Esophagus muscularis mucosa (tissue), 4 donors: ENCODE measurements at places on chromosomes 13 and 19. TPM values are rescaled to one million over a fixed set of nuclear protein-coding genes. Genes with fewer than 3 reads are reported as not detected.

GRCh38 chr13:21218351-21219035, 42.0 kb downstream of the MRPL57 start:
- DNase-seq: peak; percentile 57

DNA sequence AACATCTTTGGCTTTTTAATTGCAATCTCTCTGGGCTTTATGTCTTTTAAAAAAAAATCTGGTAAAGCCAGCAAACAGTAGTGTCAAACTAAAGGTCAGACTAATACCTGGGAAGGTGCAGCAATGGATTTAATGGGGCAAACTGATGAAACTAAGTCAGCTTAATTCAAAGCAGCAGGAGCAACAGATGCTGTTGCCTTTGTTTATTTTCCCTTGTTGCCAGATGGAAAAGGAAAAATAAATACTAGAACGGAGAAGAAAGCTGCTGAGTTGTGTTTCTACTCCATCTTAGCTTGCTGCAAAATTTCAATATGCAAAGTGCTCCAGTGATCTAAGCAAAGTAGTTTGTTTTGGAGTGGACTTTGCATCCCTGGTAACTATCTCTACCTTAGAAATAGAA, 1097.8 kb downstream of the PCDH17 start:
- no peak for DNase-seq

- DNase-seq: no peak
Observed at GRCh38 chr13:51325837-51326236, 13.7 kb upstream of the SERPINE3 start.

DNA sequence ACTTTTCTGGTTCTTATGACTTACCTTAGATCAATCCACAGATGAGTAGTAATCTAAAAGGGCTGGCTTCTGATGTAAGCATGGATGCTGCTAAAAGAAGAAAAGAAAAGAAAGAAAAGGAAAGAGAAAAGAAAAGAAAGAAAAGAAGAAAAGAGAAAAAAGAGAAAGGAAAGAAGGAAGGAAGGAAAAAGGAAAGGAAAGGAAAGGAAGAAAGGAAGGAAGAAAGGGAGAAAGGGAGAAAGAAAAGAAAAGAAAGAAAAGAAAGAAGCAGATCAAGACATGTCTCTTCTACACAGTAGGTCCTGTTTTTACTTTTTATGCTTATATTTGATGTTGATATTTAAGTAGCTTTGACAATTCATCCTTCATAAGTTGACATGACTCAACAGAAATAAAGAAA, 421.3 kb downstream of the DIAPH3 start:
- DNase-seq: no peak

DNA sequence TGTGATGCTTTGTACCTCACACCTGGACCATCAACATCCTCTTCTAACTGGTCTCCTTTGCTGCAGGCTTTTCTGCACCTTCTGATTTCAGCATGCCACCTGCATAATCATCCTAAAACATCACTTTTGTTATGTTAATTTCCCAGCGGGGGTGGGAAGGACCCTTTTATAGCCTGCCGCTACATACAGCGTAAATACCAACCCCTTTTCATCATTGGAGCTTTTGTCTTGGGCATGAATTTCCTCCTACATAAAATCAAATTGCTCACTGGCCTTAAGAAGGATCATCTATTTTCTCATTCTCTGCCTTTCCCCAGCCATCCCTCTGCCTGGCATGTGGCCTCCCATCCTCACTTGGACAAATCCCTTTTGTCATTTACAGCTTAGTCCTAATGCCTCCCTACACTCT, 124.7 kb downstream of the RBM26 start:
- DNase-seq: no peak

DNA sequence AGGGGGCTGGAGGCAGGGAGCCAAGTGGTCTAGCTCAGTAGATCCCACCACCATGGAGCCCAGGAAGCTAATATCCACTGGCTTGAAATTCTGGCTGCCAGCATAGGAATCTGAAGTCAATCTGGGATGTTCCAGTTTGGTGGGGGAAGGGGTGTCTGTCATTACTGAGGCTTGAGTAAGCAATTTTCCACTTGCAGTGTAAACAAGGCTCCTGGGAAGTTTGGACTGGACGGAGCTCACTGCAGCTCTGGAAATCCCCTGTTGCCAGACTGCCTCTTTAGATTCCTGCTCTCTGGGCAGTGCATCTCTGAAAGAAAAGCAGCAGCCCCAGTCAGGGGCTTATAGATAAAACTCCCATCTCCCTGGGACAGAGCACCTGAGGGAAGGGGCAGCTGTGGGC, 349.2 kb upstream of the KLHL1 start:
- no peak for DNase-seq

DNA sequence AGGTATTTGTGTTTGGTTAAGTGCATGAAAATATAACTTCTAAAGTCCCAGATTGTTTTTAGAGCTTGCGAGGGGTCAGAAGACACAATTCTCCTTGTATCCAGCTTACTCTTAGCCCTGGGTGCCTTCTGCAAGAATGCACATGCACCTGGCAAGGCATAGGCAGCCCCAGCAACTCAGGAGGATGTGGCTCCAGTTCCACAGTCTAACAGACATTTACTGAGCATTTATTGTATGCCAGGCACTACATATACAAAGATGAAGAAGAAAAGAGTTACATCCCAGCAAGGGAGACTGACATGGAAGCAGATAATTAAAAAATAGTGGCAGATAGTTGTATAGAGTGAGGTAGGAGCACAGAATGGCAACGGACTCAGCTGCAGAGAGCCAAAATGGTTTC, 101.1 kb upstream of the FRY start:
- no peak for DNase-seq

- no peak for DNase-seq
Observed at GRCh38 chr13:54513254-54513653, 1484.6 kb downstream of the OLFM4 start.

DNA sequence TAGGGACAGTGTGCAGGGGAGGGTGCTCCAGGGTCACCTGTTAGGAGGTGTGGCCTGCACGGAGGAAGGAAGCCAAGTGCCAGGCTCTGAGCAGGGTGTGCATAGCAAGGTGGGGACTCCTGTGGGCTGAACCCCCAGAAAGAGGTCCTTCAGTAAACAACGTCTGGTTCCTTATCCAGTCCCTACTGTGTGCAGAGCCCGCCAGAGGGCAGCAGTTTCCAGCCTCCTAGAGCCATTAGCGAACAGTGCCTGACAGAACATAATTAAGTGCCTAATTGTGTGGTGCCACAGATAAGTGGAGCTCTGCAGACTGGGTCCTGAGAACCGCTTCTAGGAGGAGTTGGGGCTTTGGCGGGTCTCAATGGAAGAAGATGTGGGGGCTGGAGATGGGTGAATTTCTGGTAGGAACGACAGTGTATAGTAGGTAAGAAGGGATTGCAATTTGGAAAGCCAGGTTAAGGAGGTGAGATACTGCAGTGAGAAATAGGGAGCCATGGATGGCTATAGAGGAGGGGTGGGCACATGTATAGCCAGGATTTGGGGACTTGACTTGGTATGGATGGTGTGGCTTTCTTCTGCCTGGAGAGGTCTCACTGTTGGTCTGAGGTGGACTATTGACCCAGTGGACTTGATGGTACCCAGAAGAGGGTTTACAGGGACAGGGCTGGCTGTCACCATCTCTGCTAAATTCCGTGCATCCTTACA, 323.1 kb downstream of the ZNF536 start:
- no peak for DNase-seq

DNA sequence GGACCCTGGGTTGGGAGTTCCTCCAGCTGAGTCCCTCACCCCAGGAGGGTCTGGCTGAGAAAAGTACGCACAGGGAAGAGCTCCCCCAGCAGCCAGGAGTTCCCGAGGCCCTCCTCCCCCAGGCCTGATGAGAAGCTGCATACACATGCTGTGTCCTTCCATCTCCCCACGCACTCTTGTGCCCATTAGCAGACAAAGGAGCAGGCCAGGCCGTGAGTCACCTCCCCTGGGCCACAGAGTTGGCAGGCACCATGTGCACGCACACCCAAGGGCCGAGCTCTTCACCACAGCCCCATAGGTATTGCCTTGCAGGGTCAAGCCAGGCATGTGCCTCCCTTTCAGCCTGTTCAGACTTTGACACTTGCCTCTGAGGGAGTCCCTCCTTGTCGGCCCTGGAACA, 17.5 kb downstream of the MAU2 start:
- no peak for DNase-seq

GRCh38 chr13:80082396-80083080, 258.4 kb downstream of the SPRY2 start:
- no peak for DNase-seq

DNA sequence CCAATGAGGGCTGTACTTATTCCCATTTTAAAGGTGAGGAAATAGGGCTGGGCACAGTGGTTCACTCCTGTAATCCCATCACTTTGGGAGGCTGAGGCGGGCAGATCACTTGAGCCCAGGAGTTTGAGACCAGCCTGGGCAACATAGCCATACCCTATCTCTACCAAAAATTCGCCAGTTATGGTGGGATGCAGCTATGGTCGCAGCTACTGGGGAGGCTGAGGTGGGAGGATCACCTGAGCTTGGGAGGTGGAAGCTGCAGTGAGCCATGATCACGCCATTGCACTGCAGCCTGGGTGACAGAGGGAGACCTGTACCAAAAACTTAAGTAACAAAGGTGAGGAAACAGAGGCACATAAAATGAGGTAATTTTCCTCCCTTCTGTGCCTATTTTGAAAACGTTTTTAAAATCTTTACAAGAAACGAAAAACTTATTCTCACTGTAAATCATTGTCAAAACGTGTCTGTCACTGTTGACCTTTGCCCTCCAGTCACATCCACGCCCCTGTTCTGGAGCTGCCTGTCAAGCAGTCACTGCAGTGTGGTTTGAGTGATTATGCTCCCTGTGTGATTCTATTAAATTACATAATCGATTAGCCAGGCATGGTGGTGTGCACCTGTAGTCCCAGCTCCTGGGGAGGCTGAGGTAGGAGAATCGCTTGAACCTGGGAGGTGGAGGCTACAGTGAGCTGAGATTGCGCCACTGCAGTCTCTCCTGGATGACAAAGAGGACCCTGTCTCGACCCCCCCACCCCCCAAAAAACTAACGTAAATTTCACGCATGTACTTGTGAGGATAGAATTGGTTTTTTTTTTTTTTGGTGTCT, 12.5 kb downstream of the NOP53 start:
- DNase-seq: no peak

- DNase-seq: no peak
Observed at GRCh38 chr13:55887561-55887960, 1253.2 kb upstream of the PRR20A start.

DNA sequence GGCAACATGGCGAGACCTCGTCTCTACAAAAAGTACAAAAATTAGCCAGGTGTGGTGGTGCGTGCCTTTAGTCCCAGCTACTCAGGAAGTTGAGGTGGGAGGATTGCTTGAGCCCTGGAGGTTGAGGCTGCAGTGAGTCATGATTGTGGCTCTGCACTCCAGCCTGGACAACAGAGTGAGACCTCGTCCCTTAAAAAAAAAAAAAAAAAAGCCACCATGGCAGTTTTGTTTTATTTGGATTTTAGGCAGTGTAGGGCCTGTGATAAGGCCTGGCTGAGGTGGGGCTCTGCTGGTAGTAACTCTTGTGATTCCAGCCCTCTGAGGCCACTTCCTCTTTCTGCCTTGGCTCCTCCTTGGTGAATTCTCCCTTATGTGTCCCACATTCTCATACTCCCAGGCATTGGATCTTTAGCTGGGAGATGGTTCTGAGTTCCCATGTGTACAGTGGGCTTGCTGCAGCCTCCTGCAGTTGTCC, 39.2 kb downstream of the GATAD2A start:
- DNase-seq: no peak

The GAPDHS gene
- not detected for total RNA-seq

The ZNF528 gene
- 17.4 TPM for total RNA-seq

The ZNF667 gene
- 3.8 TPM for total RNA-seq

The ZNF284 gene
- 2.9 TPM for total RNA-seq

The DPF1 gene
- total RNA-seq: not detected

The FCGBP gene
- total RNA-seq: 8.1 TPM

The C13orf42 gene
- not detected for total RNA-seq

The LIN7B gene
- 21.4 TPM for total RNA-seq

The SMAD9 gene
- total RNA-seq: 62.7 TPM

The TSSK6 gene
- 0.33 TPM for total RNA-seq

The NCAN gene
- not detected for total RNA-seq

The LIM2 gene
- total RNA-seq: not detected
